DND-41 (cell line): ENCODE measurements at places on chromosomes 3 and 15.

DNA sequence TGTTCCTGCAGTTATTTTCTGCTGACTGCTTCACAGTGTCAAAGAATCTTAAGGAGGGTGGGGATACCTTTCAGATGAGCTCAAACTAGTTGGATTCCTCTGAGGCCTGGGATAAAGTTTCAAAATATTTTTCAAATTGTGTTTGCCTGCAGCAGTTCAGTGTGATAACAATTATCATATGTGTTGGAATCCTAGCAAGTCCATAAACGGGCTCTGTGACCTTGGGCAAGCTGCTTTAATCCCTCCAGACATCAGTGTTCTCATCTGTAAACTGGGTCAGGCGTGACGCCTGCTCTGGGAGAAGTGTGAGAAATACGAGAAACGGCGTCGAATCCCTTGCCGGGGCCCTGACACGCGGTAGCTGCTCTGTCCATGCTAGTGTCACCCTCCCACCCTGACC lies 153.5 kb downstream of the UACA start:
- no peak for DNase-seq

- DNase-seq: no peak
These were observed 54.5 kb upstream of the FNDC3B start for GRCh38 chr3:171984883-171985282.

- DNase-seq: no peak
These were observed 80.4 kb upstream of the IGF1R start for GRCh38 chr15:98567951-98568350.

DNA sequence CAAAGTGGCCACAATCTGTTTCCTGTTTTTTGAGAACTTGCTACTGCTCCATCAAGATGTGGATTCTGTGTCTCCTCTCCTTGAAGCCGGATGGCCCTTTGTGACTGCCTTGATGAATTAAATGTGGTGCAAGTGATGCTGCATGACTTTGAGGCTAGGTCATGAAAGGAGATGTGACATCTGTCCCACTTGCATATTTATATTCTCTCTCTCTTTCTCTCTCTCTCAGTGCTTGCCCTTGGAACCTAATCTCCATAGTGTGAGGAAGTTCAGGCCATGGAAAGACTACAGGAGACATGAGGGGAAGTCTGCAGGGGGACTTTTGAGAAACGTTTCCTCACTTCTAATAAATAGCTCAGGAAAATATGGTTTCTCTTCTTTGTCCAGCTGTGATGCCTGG lies 50.0 kb upstream of the ADPGK start:
- DNase-seq: no peak

DNA sequence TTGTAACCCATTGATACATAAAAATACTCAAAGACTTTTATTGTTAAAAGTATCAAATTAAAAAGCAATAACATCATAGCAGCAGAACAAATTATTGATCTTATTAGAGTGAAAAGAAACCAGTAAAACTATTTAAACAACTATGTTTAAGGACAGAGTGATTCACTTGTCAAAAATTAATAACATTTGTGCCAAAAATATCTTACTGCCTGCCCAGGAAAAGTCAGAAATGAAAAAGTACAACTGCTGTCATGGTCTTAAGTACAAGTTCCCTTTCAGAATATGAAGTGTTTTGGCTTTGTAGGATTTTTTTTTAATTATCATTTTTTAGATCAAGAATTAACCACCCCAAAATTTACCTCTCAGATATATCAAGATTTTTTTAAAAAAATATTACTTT lies 3.4 kb downstream of the IFT57 start:
- no peak for DNase-seq

GRCh38 chr15:65926899-65927298 lies 57.6 kb downstream of the RAB11A start:
- DNase-seq: no peak

- no peak for DNase-seq
These were observed 577.3 kb upstream of the ZNF717 start for GRCh38 chr3:76362643-76363042.

- no peak for DNase-seq
These were observed 25.5 kb downstream of the SIN3A start for GRCh38 chr15:75425966-75426500.

GRCh38 chr15:79373113-79373512 lies 59.0 kb upstream of the MINAR1 start:
- DNase-seq: no peak

GRCh38 chr3:172562871-172563865 lies 39.9 kb upstream of the TNFSF10 start:
- DNase-seq: peak; percentile 50

DNA sequence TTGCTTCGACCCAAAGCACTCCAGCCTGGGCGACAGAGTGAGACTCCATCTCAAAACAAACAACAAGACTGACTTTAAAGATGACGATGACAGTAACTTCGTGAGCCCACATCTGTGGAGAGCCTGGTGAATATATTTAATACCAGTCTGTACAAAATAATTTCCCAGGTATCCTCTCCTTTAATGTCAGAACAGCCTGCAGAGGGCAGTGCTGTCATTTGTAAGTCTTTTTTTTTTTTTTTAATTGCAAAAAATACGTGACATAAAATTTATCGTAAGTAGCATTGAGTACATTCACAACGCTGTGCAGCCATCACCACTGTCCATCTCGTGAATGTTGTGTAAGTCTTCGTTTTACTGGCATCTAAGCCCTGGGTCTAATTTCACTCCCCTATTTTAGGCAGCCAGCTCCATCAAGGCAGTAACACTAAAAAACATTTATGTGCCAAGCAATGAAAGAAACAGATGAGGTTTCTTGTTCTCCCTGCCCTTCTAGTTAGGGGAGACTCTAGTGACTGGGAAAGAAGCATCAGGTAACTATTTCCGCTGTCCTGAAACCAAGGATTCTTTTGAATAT lies 1.4 kb downstream of the HTD2 start:
- DNase-seq: peak; percentile 42

GRCh38 chr3:71265365-71265915 lies 318.1 kb downstream of the FOXP1 start:
- no peak for DNase-seq

- DNase-seq: no peak
These were observed 54.1 kb downstream of the SRGAP3 start for GRCh38 chr3:9195390-9195789.

DNA sequence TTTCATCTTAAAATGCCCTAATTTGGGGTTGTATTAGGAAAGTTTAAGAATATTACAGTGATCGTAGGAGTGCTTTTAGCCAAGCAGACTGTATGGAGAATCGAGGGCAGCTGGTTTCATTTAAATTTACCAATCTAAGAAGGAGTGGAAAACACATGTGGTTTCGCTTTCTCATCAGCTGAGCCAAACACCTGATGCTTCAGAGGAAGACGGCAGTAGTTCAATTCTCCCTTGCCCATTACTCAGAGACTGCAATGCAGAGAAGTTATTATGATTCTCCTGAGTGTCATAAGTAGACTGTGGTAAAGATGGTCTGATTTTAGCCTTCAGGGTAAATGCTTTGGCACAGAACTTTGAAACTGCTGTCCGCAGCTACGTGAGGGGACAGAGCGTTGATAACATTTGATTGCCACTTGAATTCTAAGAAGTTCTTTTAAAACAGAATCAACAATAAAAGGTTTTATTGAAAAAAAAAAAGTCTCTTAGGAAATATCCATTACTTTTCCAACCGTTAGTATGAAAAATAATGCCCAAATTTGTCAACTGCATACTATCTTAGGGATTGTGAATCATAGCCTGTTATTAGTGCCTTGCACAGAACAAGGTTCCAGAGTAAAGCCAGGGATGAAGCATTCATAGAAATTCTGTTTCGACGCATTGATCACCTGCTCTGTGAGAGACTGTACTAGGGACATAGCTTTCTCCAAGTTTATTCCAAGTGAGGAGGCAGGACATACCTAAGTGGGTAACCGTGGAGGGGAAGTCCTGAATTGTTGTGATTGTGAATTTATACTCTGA lies 25.6 kb downstream of the LYSMD4 start:
- DNase-seq: no peak

GRCh38 chr15:23420806-23421575 lies 26.1 kb downstream of the GOLGA6L2 start:
- no peak for DNase-seq

- peak; percentile 30 for DNase-seq
These were observed 843 bp downstream of the GLCE start for GRCh38 chr15:69161079-69161877.

DNA sequence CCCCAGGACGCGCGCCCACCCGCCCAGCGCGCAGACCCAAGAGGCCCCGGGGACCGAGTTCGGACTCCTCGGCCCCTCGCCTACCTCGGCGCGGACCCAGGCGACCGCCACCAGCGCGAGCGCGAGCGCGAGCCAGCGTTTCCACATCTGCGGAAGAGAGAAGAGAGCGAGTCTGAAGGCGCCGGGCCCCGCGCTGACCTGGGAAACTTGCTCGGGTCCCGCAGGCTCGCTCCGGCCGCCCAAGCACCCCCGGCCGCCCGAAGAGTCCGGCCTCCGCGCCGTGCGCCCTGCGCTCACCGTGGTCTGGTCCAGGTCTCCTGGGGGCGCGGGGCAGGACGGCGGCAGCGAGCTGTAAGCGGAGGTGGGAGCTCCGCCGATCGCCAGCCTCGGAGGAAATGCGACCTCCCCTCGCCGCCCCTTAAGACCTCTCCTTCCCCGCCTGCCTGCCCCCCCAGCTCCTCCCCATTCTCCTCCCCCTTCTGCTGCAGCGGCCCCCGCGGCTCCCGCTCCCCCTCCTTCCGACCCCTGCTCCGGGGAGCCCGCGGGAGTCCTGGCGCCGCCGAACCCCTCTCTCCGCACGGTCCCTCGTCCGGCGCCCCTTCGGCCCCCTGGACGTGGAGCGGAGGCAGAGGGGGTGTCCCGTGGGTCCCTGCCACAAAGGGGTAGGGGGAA lies at the start of gene FSTL1:
Gene FSTL1 (minus strand): TSS at position 393 of the 672 bp plus-strand sequence. CDS start 246 bp downstream, at position 147.
- DNase-seq: no peak

DNA sequence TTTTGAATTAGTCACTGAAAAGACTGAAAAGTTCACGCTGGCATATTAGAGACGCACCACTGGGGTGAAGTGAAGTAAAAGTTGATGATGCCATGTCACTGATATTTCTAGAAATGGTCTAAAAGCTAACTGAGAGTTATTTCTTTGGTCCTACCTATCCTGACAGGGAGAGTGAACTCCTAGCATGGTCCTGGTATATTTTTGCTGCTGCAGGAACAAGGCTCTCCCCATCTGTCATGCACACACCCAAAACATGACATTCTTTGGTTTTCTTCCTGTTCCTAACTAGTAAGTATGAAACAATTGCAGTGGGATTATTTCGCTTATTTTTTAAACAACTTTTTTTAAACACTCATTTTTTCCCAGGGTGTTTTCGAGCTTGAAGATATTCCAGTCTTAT lies 466.7 kb downstream of the ERC2 start:
- no peak for DNase-seq

DNA sequence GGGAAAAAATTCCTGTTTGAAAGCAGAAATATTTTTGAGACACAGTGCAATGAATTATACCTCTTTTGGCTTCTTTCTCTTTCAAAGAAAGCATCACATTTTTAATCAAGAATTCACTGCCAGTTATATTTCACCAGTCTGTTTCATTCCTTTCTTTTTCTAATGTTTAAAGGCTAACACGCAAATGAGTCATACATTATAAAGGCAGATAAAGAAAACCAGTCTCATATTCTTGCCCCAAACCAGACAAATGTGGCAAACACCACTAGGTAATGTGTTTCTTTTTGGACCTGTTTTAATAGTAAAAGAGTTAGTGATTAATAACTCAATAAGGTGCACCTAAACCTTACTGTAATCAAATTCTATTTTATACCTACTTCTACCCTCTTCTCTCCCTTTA lies 83.8 kb downstream of the PLOD2 start:
- no peak for DNase-seq

DNA sequence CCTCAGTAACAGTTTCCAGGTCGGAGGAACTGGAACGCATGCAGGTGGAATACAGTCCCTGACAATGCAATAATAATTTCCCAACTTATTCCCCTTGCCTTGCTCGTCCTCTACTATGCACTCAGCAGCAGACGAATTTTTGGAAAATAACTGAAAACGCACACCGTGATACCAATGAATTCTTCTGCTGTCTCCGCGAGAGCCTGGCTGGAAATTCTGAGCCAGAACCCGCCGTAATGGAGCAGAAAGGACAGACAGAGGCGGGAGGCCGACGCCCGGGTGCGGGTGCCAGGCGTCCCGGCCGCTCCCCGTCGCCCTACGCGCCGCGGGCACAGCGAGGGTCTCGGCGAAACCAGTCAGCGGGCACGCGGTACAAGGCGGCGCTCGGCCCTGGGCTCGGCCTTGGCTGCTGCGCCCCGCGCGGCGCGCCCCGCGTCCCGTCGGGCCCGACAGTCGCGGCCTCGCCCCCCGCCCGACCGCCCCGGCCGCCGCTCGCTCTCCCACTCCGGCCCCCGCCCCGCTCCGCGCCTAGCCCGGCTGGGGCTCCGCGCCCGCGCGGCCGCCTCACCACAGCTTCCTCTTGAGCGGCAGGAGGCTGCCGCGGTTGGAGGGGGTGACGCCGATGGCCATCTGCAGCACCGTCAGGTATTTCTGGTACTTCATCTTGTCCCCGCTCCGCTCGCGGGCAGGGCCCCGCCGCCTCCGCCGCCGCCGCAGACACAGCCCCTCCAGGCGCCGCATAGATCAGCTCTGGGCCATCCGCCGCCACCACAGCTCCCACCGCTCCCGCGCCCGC lies 114.5 kb upstream of the GOLGA8J start:
- DNase-seq: no peak

- DNase-seq: no peak
These were observed 938.4 kb downstream of the MCTP2 start for GRCh38 chr15:95169541-95170459.

DNA sequence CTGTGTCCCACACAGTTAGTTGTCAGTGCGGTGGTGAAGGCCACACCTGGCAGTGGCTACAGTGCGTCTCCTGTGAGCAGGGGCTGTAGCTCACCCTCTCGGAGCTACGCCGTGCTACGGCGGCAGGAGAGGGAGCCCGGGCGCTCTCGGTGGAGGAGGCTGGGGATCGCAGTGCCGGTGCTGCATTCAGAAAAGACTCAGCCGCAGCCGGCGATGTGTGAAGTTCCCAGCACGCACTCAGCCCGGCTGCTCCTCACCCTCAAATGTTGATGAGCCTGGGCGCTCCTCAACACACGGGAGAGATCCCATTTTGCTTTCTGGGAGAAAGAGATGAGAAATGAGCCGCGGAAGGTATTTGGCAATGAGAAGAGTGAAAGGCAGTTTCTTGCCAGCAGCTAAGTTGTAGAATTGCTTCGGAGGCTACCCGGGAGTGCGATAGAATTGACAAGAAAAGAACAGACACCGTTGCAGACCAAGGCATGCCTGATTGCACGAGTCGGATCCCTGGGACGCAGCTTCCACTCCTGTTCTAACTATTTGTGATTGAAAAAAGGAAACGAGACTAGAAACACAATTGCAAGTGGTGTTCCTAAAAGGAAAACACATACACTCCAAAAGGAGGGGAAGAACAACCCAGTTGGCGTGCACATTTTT lies at the start of gene UNC13C:
Gene UNC13C (plus strand): TSS at position 189 of the 654 bp plus-strand sequence. CDS start 34,463 bp downstream, outside the sequence.
- DNase-seq: no peak

- no peak for DNase-seq
These were observed 50.4 kb upstream of the HACD2 start for GRCh38 chr3:123635217-123635616.

GRCh38 chr3:30693470-30694120 lies 87.2 kb downstream of the TGFBR2 start:
- DNase-seq: peak; percentile 63
